ENCODE measurements at places on chromosomes 6 and 20.

GRCh38 chr6:12748815-12749521 is 32.4 kb downstream of the PHACTR1 start:
- DNase-seq, result peak; percentile 27

DNA sequence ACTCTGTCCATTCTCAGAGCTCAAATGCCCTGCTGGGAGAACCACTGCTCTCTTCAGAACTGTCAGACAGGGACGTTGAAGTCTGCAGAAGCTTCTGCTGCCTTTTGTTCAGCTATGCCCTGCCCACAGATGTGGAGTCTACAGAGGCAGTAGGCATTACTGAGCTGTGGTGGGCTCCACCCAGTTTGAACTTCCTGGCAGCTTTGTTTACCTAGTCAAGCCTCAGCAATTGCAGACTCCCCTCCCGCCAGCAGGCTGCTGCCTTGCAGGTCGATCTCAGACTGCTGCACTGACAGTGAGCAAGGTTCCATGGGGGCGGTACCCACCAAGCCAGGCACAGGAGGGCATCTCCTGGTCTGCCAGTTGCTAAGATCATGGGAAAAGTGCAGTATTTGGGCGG is 21.8 kb upstream of the UFL1 start:
- DNase-seq, result no peak

DNA sequence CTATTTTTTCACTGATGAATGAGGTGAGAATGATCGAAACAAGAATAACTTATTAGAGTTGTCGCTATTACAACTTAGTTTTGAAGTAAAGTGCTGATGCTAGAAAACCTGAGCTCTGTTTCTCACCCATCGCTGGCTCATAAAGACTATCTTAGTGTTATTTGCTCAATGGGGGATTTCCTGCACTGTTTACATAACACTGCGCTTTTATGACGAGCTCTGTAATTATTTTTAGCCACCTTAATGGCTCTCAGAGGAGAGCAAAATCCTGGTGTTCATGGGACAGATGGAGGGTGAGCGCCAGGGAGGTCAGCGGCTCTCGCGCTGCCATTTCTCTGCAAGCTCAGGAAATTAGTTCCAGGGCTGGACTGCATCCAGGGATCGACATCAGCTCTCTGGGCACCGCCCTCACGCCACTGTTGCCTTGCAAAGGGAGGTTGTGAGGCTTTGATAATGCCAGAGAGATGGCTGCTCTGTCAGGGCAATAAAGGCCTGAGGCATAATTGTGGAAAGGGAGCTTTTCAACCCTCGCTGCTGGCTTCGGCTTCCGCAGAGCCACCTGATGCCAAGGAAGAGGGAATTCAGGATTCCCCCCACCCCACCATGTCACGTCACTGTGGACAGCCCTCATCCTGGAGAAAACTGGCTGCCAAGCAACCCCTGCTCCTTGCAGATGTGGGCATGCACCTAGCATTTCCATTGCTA is 72.0 kb downstream of the DACT2 start:
- no peak for DNase-seq

- DNase-seq, result no peak
These were observed 3.1 kb upstream of the PTGIS start for GRCh38 chr20:49570828-49571552.

DNA sequence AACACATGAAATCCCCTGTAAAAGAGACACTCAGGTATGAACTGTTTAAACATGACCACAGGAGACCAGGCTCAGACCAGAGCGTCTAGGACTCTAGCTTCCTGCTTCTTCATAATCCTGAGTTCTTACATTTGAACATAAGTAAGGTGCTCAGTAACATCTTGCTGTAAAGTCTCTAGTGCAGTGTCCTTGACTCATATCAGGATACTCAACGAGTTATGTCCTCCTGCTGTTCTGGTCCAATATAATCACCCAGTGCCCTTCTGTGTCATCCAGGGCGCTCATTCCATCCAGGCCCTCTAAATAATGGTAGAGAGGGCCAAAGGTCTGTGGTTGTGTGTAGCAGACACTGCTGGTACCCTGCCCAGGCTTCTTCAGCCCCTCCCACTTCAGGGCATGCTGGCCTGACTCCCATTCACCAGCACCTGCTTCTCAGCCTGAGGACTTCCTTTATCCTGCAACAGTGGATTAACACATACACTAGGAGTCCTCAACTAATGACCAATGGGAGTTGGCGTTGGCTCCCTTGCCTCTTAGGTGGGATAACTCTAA is 66.8 kb upstream of the MOCS1 start:
- no peak for DNase-seq

DNA sequence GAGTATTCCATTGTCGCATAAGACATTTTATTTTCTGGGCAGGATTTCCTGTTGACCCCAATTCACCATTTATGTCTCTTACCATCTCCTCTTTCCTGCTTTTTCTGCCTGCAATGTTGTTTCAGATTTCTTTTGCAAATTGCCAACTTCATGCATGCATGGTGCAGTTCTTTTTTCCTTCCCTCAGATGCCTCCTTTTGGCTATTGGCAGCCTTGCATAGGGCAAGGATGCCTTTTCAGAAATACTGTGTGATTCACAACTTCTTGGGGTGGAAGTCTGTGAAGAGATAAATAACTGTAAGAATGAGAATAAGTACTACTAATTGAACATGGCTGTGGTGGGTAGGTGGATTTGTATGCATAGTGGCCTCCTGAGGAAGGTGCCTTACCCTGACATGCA is 116.7 kb downstream of the SOX4 start:
- no peak for DNase-seq

GRCh38 chr6:166474721-166475565 is 92.2 kb upstream of the MPC1 start:
- DNase-seq, result no peak

GRCh38 chr6:125919618-125920017 is 37.0 kb upstream of the HINT3 start:
- no peak for DNase-seq

GRCh38 chr6:34003962-34004361 is 141.9 kb downstream of the GRM4 start:
- DNase-seq, result no peak

GRCh38 chr6:139290787-139291311 is 949 bp downstream of the TXLNB start:
- no peak for DNase-seq

- no peak for DNase-seq
These were observed 491.4 kb upstream of the SOX4 start for GRCh38 chr6:21102201-21102600.

DNA sequence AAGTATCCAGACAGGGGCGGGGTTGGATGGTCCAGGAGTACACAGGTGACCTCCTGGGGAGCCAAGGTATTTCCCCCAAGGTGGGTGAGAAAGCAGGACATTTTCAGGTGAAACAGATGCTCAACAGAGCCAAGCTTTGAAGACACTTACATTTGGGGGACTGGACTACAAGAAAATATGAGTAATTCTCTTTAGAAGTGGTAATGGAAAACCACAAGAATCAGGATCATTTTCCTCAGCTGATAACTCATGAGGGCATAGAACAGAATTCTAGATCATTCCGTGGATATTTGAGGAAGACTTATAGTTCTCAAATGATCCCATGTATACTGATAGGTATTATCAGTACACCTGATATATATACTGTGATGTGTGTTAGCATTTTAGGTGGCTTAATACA is 89.9 kb downstream of the UST start:
- DNase-seq, result no peak

- DNase-seq, result peak; percentile 33
These were observed 99.3 kb downstream of the LRRC1 start for GRCh38 chr6:53894091-53894490.

GRCh38 chr6:9248133-9248532 is 812.8 kb upstream of the SLC35B3 start:
- no peak for DNase-seq

- no peak for DNase-seq
These were observed 347.8 kb upstream of the CNR1 start for GRCh38 chr6:88513920-88514319.

DNA sequence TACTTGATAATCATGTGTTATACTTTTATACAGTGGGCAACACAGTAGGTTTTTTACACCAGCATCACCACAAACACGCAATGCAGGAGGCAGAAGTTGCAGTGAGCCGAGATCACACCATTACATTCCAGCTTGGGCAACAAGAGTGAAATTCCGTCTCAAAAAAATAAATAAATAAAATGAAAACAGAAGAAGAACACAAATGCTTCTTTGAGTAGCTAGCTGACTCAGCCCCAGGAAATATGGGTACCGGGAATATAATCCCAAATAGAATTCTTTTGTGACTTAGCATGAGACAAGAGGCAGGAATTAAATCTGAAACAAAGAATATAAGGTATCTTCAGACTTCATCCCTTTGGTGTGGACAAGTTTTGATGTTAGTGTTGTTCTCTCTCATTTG is 164.2 kb upstream of the ATXN1 start:
- DNase-seq, result no peak

DNA sequence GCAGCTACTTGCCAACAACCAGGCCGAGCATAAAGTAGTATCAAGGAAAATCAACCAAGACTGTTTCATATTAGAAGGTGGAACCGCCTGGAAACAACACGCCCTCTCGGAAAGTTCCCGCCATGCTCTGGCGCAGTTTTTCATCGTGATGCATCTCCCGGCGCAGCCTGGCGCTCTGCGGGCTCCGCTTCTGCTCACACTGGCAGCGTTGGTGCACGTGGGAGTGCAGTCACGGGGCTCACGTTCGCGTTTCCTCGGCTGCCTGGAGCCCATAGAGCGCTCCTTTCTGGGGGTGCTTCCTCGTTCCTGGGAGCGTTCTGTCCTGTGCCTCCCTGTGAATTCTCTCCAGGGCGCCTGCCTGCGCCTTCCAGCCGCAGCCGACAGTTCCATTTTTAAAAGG is 227.3 kb downstream of the TBXT start:
- DNase-seq, result no peak

DNA sequence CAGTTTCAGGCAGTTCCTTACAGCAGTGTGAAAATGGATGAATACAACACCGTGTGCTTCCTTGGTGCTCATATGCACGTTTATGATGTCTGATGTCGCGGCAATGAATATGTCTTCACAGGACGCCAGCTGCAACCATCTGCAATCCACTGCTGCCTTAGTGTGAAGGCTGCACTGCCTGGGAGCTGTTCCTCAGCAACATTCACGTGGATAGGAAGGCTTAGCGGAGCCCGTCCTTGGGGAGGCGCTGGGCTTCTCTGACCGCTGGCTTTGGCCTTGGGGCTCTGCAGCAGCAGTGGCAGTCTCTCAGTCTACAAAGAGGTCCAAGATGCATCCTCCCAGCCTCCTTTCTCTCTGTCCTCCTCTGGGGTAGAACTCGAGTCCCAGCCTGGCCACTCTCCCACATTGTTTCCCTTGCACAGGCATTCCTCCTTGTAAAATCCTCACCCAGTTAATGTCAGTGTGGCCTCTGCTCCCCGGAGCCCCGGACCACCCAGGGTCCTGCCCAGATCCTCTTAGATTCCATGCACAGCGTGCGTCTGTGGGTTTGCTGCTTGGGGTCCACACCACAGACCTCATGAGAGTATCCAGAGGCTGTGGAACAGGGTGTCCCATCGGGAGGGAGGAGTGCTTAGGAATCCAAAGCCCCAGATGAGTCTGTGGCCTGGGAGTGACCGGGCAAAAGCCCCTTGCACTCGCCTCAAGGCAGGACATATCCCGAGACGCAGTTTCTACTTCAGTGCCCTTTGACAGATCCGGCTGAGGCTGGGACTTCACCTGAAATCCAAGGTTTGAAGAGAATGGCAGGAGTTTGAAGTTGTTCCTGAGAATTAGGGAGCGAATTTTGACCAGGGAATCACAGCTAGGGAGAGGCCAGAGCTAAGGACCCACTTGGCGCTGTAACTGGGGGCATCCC is 181.3 kb downstream of the THBS2 start:
- no peak for DNase-seq

- DNase-seq, result no peak
These were observed 4.4 kb downstream of the FIG4 start for GRCh38 chr6:109695468-109695867.

- DNase-seq, result no peak
These were observed 215.0 kb upstream of the SGK1 start for GRCh38 chr6:134532694-134533624.

- DNase-seq, result peak; percentile 2
These were observed 86.1 kb upstream of the SIRPA start for GRCh38 chr20:1809131-1809572.

DNA sequence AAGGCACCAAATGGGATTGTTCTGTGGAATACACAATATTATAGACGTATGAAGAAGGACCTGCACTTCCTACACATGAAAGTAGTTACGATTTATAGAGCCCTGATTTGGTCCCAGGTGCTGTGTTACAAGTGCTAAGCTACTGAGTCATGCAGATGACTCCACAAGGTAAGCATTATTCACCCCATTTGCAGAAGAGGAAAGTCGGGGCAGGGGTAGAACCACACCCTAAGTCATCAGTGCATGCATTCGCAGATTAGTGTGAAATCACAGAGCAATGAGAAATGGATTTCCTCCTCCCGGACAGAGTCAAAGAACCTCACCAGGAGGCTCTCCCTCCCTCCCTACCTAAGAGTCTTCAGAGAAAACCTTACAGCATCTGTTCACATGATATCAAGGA is 279.5 kb downstream of the LRFN2 start:
- DNase-seq, result no peak

- DNase-seq, result no peak
These were observed 113.5 kb upstream of the PHACTR1 start for GRCh38 chr6:12602951-12603672.

DNA sequence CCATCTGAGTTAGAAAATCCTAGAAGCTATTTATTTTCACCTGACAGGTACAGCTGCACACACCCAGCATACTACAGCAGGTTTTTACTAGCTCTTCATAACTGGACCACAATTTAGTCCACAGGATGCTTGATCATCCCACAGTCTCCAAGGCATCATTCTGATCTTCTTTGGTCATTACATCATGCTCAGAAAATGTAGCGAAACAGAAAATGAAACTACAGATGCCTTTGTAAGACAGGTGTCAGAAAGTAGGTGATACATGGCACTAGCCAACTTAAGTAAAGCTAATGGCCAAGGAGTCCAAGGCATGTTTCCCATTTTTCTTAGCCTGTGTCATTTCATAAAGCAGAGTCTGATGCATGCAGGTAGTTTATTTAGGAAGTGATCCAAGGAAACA is 102.3 kb downstream of the HTR1B start:
- DNase-seq, result no peak

- DNase-seq, result no peak
These were observed 398.0 kb downstream of the RNGTT start for GRCh38 chr6:88565409-88565811.

- DNase-seq, result no peak
These were observed 1.7 kb upstream of the TFAP2C start for GRCh38 chr20:56627122-56628014.

GRCh38 chr6:56364827-56365339 is 117.5 kb upstream of the COL21A1 start:
- no peak for DNase-seq

GRCh38 chr20:46307999-46308257 is 370 bp downstream of the CDH22 start:
- no peak for DNase-seq

- peak; percentile 55 for DNase-seq
These were observed 12.4 kb upstream of the ZSCAN9 start for GRCh38 chr6:28212510-28213212.

GRCh38 chr20:36919715-36920333 is 31.7 kb downstream of the SAMHD1 start:
- DNase-seq, result peak; percentile 63

GRCh38 chr6:45297320-45297719 is 30.8 kb upstream of the RUNX2 start:
- DNase-seq, result no peak

All from D341Med (cell line).